ENCODE measurements at places on chromosomes 1 and 21.
A peak's percentile ranks its signal among the peaks of the same experiment; 100 is the strongest.

- peak; percentile 16 for DNase-seq
Observed at GRCh38 chr1:64864018-64864940, 102.1 kb downstream of the JAK1 start.

DNA sequence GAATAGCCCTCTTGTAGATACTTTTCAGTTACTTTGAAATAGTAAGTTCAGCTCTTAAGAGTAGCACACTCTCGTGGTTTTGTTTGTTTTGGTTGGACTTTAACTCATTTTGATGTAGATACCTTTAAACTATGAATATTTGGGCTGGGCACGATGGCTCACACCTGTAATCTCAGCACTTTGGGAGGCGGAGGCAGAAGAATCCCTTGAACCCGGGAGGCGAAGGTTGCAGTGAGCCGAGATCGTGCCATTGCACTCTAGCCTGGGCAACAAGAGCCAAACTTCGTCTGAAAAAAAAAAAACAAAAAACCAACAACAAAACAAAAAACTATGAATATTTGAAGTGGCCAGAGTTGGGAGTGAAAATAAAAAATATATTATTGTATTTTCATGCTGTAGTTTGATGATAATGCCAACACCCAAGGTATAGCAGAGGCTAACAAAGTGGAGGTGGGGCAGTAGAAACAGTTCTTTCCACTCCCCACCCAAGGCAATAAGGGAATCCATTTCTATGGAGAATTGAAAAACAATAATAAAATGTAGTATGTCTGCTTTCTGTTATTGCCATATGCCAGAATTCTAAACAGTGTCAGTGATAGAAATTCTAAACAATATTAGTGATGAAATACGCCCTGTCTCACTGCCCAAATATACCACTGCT, 1.7 kb downstream of the ZNF326 start:
- no peak for DNase-seq

- DNase-seq = no peak
Observed at GRCh38 chr1:50346621-50347020, 76.6 kb downstream of the DMRTA2 start.

GRCh38 chr1:37890378-37891014, 31.1 kb upstream of the MTF1 start:
- no peak for DNase-seq

DNA sequence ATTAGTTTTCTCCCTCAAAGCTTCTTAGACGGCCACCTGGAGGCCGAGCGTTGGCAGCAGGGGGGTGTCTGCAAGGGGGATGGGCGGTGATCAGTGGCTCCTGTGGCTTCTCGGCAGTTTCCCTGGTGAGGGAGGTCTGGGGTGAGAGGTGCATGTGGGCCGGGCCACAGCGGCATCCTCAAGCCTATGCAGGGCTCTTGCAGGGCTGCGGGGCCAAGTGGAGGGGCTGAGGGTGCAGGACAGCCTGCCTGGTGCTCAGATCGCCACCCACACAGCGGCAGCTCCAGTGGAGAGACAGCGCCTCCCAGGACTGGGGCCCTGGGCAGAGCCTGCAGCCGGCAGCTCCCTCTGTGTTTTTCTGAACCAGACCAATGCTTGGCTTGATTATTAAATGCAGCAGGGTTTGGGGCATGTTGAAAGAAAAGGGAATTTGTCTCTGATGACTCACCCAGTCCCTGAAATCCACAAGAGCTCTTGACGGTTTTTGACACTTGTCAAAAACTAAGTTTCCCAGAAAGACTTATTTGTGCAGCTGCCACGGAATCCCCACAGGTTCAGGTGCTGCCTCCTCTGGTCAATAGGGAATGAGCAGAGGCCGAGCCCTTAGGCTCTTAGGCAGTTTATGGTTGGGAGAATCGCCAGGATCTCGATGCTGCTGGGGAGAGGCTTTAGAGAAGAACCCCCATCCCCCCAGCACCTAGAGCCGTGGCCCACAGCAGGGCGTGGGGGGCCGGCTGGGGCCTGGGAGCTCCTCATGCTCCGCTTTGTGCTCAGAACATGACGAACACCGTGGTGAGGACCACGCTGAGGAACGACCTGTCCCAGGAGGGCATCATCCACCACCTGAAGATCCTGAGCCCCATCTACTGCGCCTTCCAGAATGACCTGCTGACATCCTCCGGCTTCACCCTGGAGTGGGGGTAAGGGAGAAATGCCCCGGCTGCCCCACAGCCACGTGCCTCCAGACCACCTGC, 54.7 kb downstream of the UMODL1 start:
- no peak for DNase-seq

- DNase-seq = no peak
Observed at GRCh38 chr1:21909787-21910503, 27.2 kb downstream of the HSPG2 start.

- DNase-seq = no peak
Observed at GRCh38 chr21:31151156-31152045, 113.1 kb upstream of the KRTAP19-8 start.

DNA sequence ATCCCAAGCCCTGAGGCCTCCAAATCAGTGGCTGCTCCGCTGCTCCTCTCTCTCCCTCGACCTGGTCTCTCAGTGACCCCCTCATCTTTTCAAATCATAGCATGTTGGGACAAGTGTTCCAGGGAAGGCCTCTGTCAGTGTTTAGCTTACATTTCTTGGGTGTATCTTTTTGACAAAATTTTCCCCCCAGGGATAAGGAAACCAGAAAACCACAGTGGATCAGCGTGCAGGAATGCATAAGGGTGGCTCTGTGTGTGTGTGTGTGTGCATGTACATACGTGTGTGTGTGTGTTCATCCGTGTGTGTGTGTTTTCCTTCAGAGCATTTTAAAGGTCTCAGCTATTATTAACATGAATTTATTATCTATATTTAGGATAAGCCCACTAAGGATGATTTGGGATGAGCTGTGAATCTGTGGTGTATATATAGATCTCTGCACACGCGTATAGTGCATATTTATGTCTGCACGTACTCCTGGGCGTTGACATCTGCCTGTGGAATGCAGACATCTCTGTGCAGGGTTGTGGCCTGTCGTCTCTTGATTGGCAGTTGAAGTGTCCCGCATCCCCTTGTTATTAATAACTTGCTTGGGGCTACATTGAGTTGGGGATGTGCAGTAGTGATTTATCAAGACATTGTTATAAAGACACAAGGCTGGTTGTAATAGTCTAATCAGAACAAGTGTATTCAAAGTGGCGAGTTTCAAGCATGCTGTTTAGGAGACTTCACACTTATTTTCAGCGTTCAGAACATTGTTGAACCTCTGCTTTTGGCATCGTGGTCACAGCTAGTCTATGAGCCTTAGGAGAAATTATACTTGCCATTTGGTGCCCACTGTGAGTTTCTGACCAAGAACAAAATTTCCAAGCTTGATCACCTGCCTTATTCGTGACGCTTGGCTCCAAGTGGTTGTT, 55.6 kb downstream of the GALNT2 start:
- DNase-seq = no peak

GRCh38 chr1:22328331-22329147, 123.1 kb upstream of the ZBTB40 start:
- no peak for DNase-seq

DNA sequence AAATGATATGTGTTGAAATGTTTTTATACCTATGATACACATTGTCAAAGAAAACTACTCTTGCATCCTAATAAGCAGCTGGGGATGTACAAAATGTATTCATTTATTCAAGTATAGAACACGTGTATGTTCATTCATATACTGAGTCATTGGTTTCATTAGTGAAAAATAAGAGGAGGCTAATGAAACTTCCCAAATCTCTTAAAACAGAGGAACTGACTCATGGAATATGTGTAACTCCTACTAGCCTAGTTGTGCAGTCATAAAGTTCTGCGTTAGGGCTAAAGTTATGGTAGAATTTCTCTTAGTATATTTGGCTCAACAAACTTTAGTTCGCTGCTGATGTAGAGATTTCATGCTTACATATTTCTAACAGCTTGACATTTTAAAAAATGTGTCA, 441.6 kb downstream of the NCAM2 start:
- DNase-seq = no peak

DNA sequence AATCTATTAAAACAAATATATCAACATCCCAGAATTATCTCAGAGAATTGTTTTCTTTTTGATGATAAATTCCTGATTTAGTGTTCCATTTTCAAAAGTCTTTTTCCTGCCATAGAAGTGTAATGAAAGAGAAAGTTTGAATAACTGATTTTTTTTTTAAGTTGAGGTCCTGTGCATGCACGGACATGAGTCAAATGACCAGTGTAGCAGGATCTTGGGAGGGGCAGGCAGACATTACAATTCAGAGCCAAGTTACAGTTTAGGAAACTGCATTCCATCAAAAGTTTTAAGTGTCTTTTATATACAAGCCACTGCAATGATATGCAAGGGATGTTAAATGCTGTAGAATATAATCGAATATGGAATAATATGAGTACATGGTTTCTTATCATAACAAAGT, 227.5 kb downstream of the HMCN1 start:
- no peak for DNase-seq

GRCh38 chr1:235960809-235961208, 94.1 kb upstream of the LYST start:
- DNase-seq = no peak

GRCh38 chr1:35506960-35507912, 50.0 kb downstream of the KIAA0319L start:
- no peak for DNase-seq

DNA sequence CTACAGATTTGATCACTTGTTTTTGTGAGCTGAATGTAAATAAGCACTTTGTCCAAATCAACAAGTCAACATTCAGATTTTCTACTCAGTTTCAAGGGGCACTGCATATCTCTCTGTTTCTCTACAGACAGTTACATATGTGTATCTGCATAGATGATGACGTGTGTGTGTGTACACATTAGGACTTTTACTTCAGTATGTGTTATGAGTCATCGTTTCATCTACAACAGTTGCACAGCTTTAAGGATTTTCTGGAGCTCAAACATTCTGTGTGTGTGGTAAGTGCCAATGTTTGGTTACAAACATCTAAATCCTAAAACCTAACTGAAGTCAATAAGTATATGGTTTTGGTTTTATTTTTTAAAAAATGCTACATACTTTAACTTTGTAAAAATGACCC, 494.5 kb upstream of the PBX1 start:
- no peak for DNase-seq

All from amygdala (tissue), 56 donors.